Astrocyte (in vitro differentiated cells and primary cell): ENCODE measurements at places on chromosomes 12 and 14.

DNA sequence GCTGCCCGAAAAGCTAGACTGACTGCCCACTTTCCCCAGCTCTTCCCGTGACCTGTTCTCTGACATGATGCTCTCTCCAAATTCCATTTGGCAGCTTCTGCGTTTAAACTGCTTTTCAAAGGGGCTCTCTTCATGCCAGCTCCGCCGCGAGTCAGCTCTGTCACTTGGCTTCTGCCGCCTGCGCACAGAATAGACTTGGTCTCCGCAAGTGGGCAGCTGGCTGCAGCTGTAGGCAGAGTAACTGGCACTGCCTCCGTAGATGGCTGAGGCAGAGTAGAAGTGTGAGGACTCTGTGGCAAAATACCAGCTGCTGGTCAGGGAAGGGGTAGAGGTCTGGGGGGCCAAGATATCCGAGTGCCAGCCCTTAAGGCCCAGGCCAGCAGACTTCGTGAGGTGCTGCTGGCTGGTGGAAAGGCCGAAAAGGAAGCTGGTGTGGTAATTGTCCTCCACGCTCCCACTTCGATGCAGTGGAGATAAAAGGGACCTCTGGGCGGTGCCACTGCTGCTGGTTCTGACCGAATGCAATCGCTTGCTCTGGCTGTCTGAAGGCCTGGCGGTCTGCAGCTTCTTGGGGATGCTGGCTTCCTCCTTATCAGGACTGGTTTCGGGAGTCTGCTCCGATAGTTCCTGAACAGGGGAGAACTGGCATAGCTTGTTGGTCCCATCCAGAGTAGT lies 85.7 kb downstream of the DUSP16 start:
- no peak for DNase-seq

DNA sequence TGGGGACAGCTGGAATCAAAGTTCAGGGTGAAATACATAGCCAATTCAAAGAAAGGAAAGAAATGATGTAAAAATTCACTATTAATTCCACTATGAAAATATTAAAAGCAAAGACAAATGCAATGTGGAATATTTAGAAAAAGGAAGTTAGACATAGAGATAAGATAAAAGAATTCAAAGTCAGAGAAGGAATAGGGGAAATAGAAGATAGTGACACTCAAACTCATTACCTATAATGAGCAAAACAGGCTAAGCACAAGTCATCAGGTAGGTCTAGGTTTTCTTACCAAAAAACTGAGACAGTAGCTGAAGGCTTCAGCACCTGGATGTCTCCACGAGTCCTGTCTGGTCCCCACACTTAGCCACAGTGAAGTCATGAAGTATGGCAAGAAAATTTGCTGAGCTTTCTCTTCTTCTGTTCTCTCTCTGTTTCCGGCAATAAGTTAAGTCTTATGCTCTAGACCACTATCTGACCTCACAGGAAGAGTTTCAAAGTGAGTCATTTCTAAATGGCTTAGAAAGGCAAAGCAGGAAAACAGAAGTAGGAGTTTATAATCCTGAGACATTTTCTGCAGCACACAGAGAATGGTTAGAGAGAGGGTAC lies at the start of gene C3AR1:
Gene C3AR1 (minus strand): TSS at position 369 of the 604 bp plus-strand sequence. CDS start 6,174 bp downstream, outside the sequence.
- peak; percentile 76 for DNase-seq

- DNase-seq, result no peak
These were observed 191.2 kb upstream of the PLXNC1 start for GRCh38 chr12:93957168-93957567.

DNA sequence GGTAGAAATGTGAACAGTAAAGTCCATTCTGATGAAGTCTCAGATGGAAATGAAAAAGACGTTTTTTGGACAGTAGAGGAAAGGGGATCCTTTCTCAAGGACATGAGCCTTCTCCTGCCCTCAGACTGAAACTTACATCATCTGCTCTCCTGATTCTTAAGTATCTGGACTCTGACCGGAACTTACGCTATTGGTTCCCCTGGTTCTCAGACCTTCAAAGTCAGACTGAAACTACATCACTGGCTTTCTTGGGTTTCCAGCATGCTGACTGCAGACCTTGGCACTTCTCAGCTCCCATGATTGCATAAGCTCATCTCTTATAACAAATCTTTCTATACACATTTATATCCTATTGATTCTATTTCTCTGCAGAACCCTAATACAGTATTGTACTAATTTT lies 291.0 kb downstream of the SNAPC1 start:
- DNase-seq, result no peak

GRCh38 chr14:94036313-94037167 lies 10.4 kb downstream of the OTUB2 start:
- DNase-seq, result peak; percentile 15

DNA sequence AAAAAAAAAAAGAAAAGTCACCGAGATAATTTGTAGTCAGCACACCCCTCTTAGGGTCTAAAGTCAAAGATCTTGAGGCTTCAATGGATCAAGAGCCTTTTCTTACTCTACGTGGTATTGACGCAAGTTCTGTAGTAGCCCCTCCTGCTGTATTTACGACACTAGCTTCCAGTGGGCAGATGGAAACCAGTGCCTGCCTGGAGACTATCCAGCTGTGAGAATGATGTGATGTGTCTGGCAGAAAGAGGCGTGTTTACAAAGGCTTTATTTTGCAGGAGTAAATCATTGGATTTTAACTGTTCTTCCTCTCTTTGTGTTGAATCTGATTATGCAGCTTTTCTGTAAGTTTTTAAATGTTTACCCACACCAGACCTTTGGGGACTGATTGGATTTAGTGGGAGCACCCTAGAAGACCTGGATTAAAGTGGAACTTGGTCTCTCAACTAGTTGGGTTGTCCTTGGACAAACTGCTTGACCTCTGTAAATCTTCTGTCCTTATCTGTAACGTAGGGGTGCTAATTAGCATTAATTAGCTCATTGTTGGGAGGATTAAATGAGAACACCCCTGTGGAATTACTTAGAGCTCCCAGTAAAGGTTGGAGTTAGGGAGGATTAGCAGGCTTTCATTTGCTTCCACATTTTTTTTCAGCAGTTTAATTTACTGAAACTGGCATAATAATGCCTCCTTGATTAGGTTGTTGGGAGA lies 72.4 kb downstream of the RASSF3 start:
- peak; percentile 53 for DNase-seq

DNA sequence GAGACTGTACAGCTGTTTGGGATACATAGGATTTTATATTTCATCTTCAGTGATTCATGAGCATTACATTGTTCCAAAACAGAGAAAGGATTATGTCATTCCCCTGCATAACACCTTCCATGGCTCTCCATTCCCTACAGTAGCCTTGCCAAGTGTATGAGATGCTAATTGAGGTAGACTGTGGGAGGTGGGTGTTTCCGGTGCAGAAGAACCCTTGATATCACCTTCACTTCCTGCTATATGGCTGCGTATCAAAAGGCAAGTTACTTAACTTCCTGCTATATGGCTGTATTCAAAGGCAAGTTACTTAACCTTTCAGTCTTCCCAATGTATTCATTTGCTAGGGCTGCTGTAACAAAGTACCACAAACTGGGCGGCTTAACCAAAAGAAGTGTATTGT lies 11.2 kb downstream of the FAR2 start:
- no peak for DNase-seq
